Erythroblast (primary cell): ENCODE measurements at places on chromosomes 12 and 14.
A peak's percentile ranks its signal among the peaks of the same experiment; 100 is the strongest.

DNA sequence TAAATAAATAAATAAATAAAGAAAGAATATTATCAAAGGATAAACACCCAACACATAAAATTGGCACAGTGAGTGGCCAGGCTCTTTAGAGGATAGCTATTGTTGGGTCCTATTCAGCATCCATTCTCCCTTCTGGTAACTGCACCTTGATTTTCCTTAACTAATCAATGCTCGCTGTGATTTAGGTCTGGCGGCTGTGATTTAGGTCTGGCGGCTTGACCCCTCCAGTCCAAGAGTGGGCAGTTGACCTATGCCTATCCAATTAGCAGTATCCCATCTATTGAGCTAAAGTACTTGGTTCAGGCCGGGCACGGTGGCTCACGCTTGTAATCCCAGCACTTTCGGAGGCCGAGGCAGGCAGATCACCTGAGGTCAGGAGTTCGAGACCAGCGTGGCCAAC lies 9.7 kb upstream of the SLC15A4 start:
- DNase-seq, result no peak

GRCh38 chr14:96192975-96193805 lies 11.4 kb upstream of the BDKRB2 start:
- DNase-seq, result no peak

- no peak for DNase-seq
Observed at GRCh38 chr12:4392223-4392742, 12.8 kb upstream of the FGF23 start.

DNA sequence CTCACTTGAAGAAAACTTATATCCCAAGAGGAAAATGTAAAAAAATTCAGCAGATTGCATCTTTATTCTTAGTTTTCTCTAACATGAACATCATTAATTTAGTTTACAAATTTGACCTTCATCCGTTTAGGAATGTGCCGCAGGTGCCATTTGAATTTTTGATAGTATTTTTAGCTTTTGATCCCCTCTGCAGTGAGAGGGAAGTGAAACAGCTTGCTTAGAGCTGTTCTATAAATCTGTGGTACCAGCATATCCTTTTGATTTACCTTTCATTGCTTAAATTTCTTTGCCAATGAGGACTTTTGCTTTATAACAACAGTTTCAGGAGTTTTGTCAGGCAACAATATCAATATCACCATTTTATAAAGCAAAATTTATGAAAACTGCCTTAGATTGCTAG lies 32.7 kb downstream of the DUSP6 start:
- DNase-seq, result no peak

DNA sequence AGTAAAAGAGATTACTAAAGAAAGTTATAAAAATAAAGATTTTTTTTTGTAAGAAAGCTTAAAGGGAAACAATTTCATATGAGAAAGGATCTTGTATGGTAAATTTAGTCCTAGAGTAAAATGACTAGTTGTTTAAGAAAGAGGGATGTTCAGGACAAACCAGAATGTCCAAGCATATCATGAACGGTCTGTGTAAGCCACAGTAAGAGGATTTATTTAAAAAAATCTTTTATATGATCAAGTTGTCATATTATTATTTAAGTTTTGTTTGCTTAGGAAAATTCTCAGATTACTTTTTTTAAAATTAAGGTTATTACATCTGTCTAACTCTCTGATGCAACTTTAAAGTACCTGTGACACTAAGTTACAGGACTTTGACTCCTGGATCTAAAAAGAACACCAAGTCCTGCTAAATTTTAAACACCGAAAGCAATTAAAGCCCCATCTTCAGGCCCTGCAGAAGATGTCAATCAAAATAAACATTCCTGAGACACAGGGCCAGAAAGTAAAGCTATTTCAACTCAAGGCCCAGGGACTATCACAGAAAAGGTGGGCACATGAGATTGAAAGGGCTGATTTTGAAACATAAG lies 17.3 kb upstream of the CCDC196 start:
- no peak for DNase-seq

DNA sequence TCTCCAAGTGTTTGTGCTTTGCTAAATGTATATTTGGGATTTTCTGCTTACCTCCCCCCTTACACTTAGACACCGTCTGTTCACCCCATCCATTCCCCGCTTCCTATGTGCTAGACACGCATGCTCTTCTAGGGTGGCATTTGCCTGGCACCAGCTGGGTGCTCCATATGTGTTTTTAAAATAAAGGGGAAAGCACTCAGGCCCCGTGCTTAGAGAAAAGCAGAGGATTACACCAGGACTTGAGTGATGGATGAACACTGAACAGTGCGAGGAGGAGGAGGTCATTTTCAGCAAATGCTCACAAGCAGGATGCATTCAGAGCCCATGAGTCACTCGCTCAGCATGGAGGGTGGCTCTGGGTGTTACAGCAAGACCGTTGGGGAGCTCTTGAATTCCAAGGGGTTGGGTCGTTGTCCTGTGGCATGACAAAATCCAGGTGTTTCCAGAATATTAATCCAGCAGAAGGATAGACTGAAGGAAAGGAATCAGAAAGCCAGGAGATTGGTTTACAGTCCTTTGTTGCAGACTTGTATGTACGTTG lies 2.9 kb upstream of the BDKRB1 start:
- no peak for DNase-seq

- no peak for DNase-seq
Observed at GRCh38 chr14:33962016-33962415, 11.1 kb upstream of the EGLN3 start.

GRCh38 chr12:13005649-13006048 lies 5.6 kb upstream of the HEBP1 start:
- DNase-seq, result no peak

GRCh38 chr12:67692966-67693365 lies 44.4 kb downstream of the DYRK2 start:
- no peak for DNase-seq

GRCh38 chr14:33026850-33027430 lies 88.3 kb downstream of the NPAS3 start:
- no peak for DNase-seq

GRCh38 chr12:25013061-25013460 lies 64.2 kb upstream of the BCAT1 start:
- no peak for DNase-seq

DNA sequence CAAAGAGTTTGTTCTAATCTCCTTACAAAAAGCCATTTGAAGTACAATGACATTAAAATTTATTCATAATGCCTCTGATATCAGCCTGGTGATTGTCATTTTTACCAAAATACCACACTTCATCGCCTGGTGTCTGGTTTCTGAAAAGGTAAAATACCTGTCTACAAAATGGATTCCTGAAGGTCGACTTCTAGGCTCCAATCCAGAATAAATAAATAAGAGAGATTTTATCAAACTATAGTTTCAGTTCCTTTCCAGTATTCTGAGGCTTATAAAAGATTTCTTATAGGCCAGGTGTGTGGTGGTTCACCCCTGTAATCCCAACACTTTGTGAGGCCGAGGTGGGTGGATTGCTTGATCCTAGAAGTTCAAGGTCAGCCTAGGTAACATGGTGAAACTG lies 340.7 kb downstream of the SLC16A7 start:
- DNase-seq, result no peak

DNA sequence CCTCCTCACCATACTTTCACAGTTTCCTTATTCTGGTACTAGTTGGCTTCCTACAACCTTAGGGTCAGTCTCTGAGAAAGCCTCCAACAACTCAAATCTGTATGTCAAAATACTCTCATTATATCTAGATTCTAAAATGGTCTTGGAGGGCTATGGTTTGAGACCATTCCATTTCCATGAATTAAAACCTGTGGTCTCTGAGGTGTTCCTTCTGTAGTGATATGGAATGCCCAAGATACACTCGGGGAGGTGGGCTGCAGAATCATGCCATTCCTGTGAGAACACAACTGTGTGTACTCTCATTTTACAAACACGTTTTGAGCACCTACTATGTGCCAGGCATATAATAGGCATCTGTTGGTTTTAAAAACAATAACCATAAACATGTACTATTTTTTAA lies 74.0 kb downstream of the FERMT2 start:
- DNase-seq, result no peak

DNA sequence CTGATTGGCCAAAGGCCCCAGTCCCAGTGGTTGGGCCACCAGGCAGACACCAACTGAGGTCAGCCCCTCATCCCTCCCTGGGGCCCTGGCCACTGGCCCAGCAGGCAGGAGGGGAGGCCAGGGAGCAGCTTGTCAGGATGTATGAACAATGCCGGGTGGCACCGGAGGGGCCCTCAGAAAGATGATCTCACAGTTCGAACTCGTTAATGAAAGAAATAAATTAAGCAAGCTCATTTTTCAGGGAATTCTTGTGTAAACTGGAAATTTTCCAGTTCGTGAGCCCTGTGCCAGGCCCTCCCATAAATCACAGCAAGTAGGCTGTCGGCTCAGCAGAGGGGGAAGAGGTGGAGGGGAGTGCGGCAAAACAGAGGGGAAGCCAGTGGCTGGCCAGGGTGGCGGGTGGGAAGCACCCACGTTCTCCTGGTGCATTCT lies 177.0 kb upstream of the VASH1 start:
- no peak for DNase-seq

GRCh38 chr14:72557671-72558070 lies 336.2 kb downstream of the DPF3 start:
- no peak for DNase-seq

GRCh38 chr12:53048033-53048779 lies 1.7 kb upstream of the TNS2 start:
- DNase-seq, result no peak

- DNase-seq, result no peak
Observed at GRCh38 chr12:57604454-57604991, at the start of gene DTX3. TSS of gene DTX3 (plus strand) at chr12:57604824. CDS start at chr12:57606518, 1,694 bp downstream.

- no peak for DNase-seq
Observed at GRCh38 chr12:1350055-1350933, 244.1 kb downstream of the FBXL14 start.

- no peak for DNase-seq
Observed at GRCh38 chr14:96965885-96966595, 168.9 kb downstream of the VRK1 start.

- DNase-seq, result no peak
Observed at GRCh38 chr12:49359671-49360070, 7.6 kb upstream of the SPATS2 start.

DNA sequence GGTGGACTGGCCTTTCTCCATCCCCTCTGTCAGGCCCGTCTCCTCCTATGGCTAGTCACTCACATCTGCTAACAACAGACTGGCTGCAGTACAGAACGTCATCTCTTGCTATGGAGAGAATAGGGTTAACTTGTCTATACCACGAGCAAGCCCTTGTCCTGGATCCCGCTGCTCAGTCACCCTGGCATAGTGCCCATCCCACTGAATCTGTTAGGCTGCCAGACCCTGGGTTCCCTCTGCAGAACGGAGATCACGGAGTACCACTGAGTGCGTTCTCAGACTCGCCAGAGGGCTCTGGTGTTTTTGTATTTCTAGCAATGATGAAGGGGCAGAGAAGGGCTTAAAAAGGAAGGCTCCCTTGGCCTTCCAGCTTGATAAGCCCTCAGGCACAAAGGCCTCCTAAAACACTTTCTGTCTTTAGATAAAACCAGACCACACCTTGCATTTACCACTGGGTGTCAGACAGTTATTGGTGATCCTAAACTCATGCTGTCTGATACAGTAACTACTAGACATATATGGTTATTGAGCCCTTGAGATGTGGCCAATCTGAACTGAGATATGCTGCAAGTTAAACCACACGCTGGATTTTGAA lies 6.3 kb upstream of the NRIP2 start:
- peak; percentile 55 for DNase-seq

- no peak for DNase-seq
Observed at GRCh38 chr14:90963343-90963742, 97.1 kb downstream of the RPS6KA5 start.

DNA sequence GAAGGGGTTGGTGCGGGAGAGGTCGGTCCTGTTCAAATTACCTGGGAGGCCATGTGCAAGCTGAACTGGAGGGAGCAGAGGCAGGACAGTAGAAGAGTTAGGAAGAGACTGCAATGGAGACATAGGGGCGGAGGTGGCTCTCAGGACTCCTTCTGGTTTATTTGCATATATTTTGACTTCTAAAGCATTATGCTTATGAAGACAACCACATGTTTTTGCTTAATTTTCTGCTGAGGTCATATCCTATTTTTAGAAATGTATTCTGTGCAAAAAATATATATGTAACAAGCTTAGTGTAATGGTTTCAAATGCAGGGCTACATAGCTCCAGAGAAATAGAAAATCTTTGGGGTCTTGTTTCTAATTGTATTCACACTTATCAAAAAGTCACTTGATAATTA lies 137.0 kb upstream of the MDM1 start:
- no peak for DNase-seq

DNA sequence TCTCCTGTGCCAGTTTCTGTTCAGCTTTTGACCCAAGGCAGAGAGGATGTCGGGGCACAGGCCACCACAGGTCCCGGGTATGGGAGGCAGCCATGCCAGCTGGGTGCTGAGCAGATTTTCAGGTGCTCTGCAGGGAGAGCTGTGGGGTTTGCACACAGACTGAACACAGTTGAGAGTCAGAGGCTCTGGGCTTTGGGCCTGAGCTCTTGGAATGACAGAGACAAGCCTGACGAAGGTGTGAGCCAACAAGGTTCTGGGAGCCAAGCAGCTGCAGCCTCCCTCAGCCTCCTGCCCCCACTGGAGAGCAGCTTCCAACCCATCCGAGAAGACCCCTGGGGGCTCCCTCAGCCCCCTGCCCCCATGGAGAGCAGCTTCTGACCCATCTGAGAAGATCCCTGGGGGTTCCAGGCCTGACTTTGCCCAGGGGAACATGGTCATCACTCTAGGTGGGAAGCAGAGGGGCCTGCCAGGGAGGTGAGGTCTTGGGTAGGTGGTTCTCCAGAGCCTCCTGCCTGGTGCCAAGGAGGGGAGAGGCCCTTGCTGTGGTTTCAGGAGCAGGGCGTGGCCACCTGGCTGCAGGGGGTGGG lies 13.8 kb downstream of the FBRSL1 start:
- peak; percentile 14 for DNase-seq

DNA sequence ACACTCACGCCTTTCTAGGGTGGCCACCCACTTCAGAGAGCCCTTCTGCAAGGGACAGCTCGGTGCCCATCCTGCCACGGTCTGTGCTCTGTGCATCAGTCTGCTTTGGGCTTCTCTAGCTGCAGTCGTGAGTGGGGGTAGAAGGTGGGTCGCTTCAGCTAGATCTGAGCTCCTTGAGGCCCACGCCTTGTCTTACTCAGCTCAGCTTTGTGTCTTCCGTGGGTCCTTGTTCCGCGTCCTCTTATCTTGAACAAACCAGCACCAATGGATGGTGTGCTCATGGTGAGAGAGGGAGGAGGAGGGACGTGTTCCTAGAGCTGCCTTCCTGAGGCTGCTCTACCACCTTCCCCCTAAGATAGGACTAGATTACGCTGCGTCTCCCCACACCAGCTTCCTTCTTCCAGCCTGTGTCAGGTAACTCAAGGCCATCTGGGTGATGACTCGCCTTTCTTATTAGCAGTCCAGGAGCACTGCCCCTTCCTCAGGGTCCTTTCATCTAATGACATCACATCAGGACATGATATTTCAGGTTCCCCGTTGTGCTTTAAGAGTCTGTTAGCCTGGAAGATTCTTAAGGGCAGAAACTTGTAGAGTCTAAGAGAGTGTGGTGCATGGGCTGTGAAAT lies 118.8 kb downstream of the TSPAN9 start:
- DNase-seq, result no peak

- no peak for DNase-seq
Observed at GRCh38 chr12:129704232-129704830, 199.5 kb downstream of the TMEM132D start.
